ENCODE measurements at places on chromosomes 4 and X.

DNA sequence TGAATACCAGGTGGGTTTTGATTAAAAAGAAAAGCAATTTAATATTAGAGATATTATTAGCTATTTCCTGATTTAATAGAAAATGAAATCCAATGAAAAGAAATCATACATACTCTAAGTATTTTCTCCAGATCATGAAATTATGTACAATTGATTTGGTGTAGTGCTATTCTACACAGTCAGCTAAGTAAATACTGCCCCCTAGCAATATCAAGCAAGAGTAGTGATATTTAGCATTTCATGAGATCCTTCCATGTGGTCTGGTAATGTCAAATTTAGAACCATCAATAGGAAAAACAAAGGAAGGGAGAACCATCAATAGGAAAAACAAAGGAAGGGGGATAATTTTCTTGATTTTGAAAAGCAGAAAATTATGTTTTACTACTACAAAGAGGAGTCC lies 114.6 kb downstream of the TBCK start:
- H3K4me1 ChIP-seq, result no peaks in the 10 kb centered on the region
- no peak for DNase-seq
- H3K27me3 ChIP-seq, result no peaks in the 10 kb centered on the region
- H3K4me3 ChIP-seq, result no peak overlapping the region
- no peak overlapping the region for H3K27ac ChIP-seq

GRCh38 chrX:18098763-18099162 lies 121.9 kb downstream of the BEND2 start:
- no peak overlapping the region for H3K27ac ChIP-seq
- no peaks in the 10 kb centered on the region for H3K27me3 ChIP-seq
- no peaks in the 10 kb centered on the region for H3K36me3 ChIP-seq
- DNase-seq, result no peak
- H3K4me1 ChIP-seq, result no peaks in the 10 kb centered on the region

DNA sequence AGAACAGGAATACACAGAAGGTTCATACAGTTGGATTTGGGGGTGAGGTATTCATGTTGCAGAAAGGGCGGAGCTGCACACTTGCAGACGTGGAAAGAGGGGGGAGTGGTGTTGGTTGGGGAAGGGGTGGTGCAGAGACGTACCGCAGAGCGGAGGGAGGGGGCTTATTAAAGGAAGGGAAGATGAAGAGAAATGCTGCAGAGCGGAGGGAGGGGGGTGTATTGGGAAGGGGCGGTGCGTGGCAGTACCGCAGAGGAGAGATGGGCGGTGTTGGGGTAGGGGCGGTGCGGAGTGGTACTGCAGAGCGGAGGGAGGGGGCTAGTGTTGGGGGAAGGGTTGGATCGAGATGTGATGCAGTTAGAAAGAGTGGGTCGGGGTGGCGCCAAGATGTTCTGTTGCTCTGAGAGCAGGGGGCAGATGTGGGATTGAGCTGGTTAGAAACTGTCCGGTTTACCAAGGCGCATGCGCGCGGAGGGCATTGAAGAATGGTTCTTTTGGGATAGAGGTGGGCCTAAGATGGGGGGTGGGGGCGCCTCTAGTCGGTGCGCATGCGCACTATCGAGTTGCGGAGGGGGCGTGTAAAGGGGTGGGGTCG lies 900 bp downstream of the TRO start:
- H3K27ac ChIP-seq, result no peak overlapping the region
- peak; percentile 28 for DNase-seq
- H3K4me3 ChIP-seq, result peak overlapping the region; percentile 66
- no peaks in the 10 kb centered on the region for H3K27me3 ChIP-seq
- H3K36me3 ChIP-seq, result no peaks in the 10 kb centered on the region
- H3K4me1 ChIP-seq, result peaks cover 6% of the 10 kb centered on the region

GRCh38 chr4:153013202-153013977 lies 77.3 kb downstream of the FHDC1 start:
- no peaks in the 10 kb centered on the region for H3K36me3 ChIP-seq
- H3K27ac ChIP-seq, result no peak overlapping the region
- no peak for DNase-seq
- H3K27me3 ChIP-seq, result no peaks in the 10 kb centered on the region
- H3K4me1 ChIP-seq, result no peaks in the 10 kb centered on the region

- peaks cover 14% of the 10 kb centered on the region for H3K27me3 ChIP-seq
- no peak for DNase-seq
- no peaks in the 10 kb centered on the region for H3K36me3 ChIP-seq
- H3K4me1 ChIP-seq, result peaks cover 1% of the 10 kb centered on the region
Observed at GRCh38 chr4:6226506-6226905, 26.2 kb upstream of the JAKMIP1 start.

GRCh38 chr4:140691369-140691768 lies 64.8 kb downstream of the TBC1D9 start:
- no peaks in the 10 kb centered on the region for H3K27me3 ChIP-seq
- DNase-seq, result no peak
- H3K36me3 ChIP-seq, result no peaks in the 10 kb centered on the region
- no peak overlapping the region for H3K27ac ChIP-seq

DNA sequence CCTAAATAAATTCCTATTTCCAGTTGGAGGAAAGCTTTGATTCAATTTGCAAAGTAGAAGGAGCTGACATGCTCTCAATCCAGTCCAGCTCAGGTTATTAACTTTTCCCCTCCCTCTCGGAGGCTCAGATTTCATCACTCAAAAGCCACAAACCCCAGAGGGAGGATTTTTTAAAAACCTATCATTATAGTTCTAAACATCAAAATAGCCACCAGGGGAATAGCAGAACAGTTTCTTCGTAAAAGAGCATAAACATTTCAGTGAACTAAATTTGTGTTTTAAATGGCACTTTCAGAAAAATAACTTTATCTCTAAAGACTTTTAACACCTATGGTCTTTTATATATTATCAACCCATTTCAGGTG lies 8.8 kb downstream of the GPRIN3 start:
- H3K36me3 ChIP-seq, result no peaks in the 10 kb centered on the region
- H3K27ac ChIP-seq, result peak overlapping the region; percentile 94
- DNase-seq, result peak; percentile 84
- H3K4me3 ChIP-seq, result peak overlapping the region; percentile 96
- peaks cover 96% of the 10 kb centered on the region for H3K4me1 ChIP-seq

- H3K27me3 ChIP-seq, result no peaks in the 10 kb centered on the region
- DNase-seq, result no peak
- H3K4me1 ChIP-seq, result no peaks in the 10 kb centered on the region
Observed at GRCh38 chrX:139200793-139201192, 329.7 kb upstream of the F9 start.

DNA sequence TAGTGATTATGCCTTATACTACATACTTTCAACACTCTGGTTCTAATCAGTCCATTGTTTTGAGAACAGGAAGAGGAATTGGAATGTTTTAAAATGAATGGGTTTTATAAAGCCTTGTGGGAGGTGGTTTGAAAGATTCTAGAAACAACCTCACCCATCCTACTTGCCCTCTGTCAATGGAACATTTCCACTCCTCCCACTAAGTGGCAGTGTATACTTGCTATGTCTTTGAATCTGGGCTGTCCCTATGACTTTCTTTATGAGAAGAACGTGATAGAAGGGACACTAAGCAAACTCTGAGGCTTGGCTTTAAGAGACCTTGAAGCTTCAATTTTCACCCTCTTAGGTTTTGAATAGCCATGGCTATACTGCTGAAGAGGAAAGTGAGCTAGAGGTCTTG lies 611.2 kb downstream of the PPP4R3C start:
- no peaks in the 10 kb centered on the region for H3K4me1 ChIP-seq
- H3K27ac ChIP-seq, result no peak overlapping the region
- no peak overlapping the region for H3K4me3 ChIP-seq
- no peak for DNase-seq

DNA sequence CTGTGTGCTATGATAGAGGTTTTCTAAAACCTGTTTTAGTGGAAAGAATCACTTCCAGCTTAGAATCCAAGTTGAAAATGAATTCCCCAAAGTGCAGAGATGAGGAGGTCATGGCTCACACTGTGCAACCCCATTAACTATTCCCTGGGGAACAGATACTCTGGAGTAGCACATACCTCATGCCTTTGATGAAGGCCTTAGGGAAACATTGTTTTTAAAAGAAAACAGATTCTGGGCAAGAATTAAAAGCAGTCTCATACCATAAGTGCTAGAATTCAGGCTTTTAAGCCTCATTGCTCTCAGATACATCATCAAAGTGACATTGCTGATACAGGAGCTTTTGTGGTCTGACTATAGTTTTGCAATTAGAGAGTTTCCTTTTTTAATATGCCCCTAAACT lies 115.1 kb downstream of the NDST4 start:
- no peaks in the 10 kb centered on the region for H3K36me3 ChIP-seq
- DNase-seq, result no peak
- H3K27ac ChIP-seq, result no peak overlapping the region
- H3K4me1 ChIP-seq, result no peaks in the 10 kb centered on the region

DNA sequence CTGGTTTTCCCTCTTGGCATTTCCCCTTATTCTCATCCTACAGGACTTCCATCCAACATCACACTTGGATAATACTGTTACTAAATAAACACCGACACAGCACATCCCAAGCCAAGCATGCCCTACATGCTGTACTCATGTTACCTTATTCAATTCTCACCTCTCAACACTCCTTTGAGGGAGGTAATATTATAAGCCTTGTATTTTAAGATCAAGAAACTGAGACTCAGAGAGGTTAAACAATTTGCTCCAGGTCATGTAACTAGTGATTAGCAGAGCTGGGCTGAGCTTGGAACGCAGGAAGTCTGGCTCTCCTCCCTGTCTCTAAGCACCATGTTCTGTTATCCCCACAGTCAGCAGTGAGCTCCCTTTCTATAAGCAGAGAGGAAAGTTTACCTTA lies 333.6 kb upstream of the IGFBP7 start:
- no peak overlapping the region for H3K27ac ChIP-seq
- no peaks in the 10 kb centered on the region for H3K4me1 ChIP-seq
- no peaks in the 10 kb centered on the region for H3K27me3 ChIP-seq
- H3K36me3 ChIP-seq, result no peaks in the 10 kb centered on the region
- DNase-seq, result no peak

- peaks cover 1% of the 10 kb centered on the region for H3K27me3 ChIP-seq
- H3K36me3 ChIP-seq, result no peaks in the 10 kb centered on the region
- H3K4me3 ChIP-seq, result no peak overlapping the region
- no peaks in the 10 kb centered on the region for H3K4me1 ChIP-seq
Observed at GRCh38 chr4:78765432-78766006, 10.6 kb upstream of the BMP2K start.

DNA sequence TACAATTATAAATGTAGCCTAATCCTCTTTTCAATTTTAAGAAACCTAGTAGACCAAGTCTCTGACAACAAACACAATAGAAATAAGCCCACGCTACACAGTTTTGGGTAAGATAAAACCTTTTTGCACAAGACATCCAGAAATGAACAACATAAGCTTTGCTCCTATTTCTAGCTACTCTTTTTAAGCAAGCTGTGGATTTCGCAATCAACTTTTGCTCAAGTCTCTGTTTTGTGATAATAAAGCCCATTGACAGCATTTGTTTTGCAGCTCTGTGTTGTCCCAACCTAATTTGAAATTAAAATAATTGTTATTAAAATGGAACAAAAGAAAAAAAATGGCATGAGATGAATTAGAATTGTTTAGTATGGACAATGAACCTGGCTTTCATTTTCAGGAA lies 287.9 kb upstream of the PUDP start:
- no peaks in the 10 kb centered on the region for H3K36me3 ChIP-seq
- no peak for DNase-seq
- H3K27ac ChIP-seq, result no peak overlapping the region
- H3K4me1 ChIP-seq, result no peaks in the 10 kb centered on the region
- H3K27me3 ChIP-seq, result no peaks in the 10 kb centered on the region

GRCh38 chrX:825991-826390 lies 195.4 kb downstream of the SHOX start:
- no peaks in the 10 kb centered on the region for H3K4me1 ChIP-seq
- no peaks in the 10 kb centered on the region for H3K36me3 ChIP-seq
- no peak overlapping the region for H3K4me3 ChIP-seq
- H3K27ac ChIP-seq, result no peak overlapping the region
- H3K27me3 ChIP-seq, result no peaks in the 10 kb centered on the region

GRCh38 chr4:27018076-27018475 lies 157.4 kb downstream of the STIM2 start:
- no peaks in the 10 kb centered on the region for H3K27me3 ChIP-seq
- H3K4me1 ChIP-seq, result no peaks in the 10 kb centered on the region
- peaks cover 60% of the 10 kb centered on the region for H3K36me3 ChIP-seq
- no peak overlapping the region for H3K27ac ChIP-seq
- H3K4me3 ChIP-seq, result no peak overlapping the region
- no peak for DNase-seq

All from CD4-positive, CD25-positive, alpha-beta regulatory T cell (primary cell).